ENCODE measurements at places on chromosomes 16 and 17.

GRCh38 chr17:73210002-73210678 is 17.3 kb downstream of the COG1 start:
- DNase-seq: no peak

DNA sequence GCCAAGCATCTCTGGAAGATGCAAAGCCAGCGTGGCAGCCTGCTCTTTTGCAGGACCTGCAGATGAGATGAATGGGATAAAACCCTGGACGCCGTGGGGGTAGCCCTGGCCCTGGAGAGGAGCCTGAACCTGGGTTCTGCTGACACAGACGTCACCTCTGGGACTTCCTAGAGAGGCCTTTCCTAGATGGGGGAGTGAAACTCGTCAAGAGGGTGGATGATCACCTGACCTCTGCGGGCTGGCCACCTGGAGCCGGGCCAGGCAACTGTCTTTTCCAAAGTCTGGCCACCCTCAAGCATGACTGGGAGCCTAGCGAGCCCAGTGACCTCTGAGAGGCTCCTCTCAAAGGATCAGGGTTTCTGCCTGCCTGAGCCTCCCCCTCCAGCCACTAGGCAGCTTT is 529.0 kb downstream of the KCNJ18 start:
- no peak for DNase-seq

GRCh38 chr16:27319257-27319965 is 5.6 kb downstream of the IL4R start:
- no peak for DNase-seq

DNA sequence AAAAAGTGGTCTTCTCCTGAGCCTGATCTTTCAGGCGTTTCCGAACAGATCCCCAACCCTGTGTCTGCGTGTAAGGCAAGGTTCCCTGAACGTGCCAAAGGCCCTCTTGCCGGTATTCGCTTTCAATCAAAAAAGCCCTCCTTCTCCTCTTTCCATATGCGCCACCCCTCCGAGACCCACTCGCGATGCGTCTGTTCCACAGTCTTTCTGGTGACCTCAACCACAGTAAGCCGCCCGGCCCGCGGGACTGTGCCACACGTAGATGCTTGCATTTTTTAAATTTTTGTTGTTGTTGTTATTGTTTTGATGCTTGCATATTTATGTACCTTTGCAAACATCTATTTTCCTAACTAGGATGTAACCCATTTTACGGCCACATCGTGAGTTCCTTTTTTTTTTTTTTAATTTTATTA is 607 bp upstream of the PRPSAP1 start:
- DNase-seq: peak; percentile 75

DNA sequence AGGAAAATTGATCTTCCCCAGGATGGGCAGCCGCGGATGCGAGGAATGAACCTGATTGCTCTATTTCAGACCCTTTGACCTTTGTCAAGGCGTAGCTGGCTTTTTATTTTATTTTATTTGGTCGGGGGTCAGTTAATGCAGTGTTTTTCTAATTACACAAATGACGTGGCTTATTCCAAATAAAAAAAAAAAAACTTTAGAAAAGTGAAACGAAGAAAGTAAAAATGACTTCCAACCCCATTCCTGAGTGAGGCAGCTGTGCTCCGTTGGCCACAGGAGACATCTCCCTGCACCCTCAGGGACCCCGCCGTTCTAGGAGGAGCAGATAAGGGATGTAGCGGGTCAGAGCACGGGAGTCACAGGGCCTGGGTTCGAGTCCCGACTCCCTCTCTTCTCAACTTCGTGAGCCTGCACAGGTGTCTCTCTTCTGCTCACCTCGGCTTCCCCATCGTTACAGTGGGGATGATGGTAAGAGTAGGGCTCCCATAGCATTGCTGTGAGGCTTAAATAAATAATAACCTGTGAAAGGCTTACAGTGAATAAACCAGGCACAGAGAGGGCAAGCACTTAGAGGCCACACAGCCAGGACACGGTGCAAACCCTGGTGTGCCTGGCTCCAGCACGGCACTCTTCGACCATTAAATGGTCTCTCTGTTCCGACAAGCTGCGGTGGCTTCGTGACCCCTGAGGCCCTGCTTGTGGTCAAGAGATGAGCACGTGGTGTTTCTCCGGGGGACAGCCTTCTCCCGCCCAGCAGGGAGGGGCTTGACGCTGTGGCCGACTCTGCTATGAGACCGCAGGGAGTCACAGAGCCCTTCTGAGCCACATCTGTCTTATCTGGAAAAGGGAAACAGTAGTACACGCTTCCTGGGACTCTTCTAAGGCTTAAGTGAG is 10.2 kb downstream of the FOXF1 start:
- DNase-seq: no peak

DNA sequence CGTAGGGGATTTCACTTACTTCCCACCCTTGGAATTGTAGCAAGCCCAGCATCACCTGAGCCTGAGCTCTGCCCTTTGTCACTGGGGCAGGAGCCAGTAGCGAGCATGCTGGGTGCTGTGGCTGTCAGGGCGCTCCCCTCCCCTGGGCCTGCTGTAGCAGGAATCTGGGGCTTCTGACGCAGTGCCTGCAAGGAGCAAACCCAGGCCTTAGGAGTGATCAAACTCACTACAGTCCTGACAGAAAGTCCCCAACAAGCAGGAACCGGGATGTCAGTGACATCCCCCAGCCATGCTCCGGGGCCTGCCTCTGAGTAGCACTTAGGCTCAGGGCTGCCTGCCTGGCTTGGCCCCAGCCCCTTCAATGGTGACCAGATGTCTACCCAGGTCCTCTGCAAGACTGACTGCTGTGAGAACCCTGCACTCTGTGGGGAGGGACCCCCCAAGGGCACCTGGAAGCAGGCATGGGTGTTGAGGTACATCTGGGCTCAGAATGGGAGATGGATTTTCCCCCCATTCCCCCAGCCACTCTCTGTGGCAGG is 23.5 kb downstream of the PLD6 start:
- DNase-seq: no peak

GRCh38 chr17:75856062-75856756 is 1.1 kb upstream of the WBP2 start:
- DNase-seq: no peak

DNA sequence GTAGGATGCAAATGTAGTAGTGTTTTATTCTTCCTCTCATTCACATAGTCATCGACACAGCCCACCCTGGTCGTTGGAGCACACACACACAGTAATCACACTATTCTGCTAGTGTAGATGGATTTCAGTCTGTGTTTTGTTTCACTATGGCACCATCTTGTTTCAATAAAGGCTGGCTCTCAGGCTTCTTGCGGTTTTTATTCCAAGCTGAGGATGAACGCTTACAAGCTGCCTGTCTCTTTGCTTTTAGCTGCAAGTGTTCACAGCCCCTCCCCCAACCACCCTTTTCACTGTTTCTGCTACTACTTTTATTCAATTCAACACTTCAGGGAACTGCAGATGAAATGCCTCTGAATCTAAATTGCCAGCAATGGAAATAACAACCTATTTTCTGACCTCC is 140.9 kb upstream of the PMFBP1 start:
- DNase-seq: no peak

DNA sequence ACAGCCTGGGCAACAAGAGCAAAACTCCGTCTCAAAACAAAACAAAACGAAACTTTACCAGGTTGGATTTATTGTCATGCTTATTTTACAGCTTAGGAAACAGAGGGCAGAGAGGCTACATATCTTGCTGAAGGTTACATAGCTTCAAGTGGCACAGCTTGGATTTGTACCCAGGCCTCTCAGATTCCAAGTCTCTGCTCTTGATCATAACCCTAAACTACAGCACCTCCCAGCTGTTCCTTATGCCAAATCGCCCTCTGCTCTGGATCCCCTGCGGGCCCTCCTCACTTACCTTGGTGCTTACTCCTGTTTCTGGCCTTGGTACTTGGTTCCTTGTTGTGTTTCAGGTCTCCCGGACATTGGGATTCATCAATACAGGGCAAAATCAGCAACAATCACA is 11.7 kb upstream of the CUEDC1 start:
- DNase-seq: no peak

DNA sequence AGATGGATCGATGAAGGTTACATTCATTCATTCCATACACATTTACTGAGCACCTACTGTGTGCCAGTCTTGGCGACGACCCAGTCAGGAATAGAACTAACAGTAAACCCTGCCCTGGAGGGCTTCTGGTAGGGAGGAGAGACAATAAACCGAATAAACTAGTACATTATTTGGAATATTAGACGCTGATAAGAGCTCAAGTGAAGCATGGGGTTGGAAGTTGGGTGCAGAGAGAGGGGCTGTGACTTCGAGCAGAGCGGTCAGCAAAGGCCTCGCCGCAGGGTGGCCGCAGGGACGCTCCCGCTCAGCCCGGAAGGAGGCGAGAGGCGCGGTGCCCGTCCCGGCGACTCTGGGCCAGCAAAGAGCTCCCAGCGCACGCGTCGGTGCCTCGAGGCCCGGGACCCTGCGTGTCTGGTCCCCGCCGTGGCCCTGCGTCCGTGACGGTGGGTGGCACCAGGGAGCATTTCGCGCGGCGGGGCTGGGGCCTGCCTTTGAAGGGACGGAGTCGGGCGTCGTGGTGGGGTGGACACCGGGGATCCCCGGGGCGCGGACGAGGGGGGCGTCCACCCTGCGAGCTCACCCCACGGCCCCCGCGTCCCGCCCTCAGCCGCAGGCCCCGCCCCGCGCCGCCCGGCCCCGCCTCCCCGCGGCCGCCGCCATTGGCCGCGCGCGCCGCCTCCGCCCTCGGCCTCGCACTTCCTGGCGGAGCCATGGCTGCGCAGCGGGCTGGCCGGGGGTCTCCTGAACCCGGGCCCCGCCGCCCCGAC is at the start of gene KLHL36:
TSS of gene KLHL36 (plus strand) at position 684 of the 767 bp plus-strand sequence. CDS start 2,357 bp downstream, outside the sequence.
- peak; percentile 90 for DNase-seq

DNA sequence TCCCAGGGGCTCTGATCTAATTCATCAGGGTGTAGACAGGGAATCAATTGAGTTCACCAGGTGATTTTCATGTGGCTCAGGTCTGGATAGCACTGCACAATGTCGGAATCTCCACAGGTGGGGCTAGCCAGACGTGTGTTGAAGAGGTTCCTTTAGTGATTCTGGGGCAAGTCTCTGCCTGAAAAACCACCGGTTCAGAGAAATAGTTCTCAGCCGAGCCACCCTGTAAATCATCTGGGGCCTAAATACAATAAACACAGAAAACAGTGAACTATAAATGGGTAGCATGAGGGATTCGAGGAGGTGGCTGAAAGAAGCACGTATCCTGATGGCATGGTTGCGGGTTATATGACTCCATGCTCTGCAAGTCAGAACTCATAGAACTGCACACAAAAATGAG is 21.3 kb downstream of the ASPA start:
- no peak for DNase-seq

DNA sequence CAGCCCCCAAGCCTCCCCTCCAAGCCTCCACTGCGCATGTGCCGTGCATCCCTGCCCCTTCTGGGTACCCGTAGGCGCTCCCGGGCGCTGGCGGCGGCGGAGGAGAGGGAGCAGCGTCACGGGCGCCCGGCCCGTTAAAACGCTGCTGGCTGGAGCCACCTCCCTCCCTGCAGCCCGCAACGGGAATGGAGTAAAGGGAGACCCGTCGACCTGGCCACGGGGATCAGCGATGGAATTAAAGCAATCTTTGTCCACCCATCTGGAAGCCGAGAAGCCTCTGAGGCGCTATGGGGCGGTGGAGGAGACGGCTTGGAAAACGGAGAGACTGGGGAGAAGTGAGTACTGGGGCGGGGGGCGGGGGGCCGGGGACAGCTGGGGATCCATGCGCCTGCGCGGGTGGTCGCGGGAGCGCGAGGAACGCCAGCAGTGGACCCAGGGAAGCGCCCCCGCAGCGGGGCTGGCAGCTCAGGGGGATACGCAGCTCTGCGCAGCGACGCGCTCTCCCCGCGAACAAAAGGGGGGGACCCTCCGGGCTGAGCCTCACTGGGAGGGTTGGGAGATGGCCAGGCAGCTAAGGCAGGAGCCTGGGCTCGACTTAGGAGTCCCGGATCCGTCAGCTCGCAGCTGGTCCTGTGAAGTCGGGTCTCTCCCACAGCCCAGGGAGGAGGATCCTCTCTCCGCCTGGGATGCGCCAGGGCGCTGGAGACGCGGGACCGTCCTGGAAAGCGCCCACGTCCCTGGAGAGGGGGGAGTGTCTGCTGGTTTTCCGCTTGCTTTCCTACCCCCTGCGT is at the start of gene BMERB1:
TSS of gene BMERB1 (plus strand) at position 164 of the 791 bp plus-strand sequence. CDS start at position 230, 66 bp downstream.
- peak; percentile 82 for DNase-seq

GRCh38 chr17:75285123-75285522 is 4.1 kb downstream of the SLC25A19 start:
- DNase-seq: no peak
